ENCODE measurements at places on chromosomes 6 and 20. TPM values are rescaled to one million over a fixed set of nuclear protein-coding genes. Genes with fewer than 3 reads are reported as not detected.

- H3K4me1 ChIP-seq: no peaks in the 10 kb centered on the region
- no peaks in the 10 kb centered on the region for H3K36me3 ChIP-seq
- H3K27ac ChIP-seq: no peak overlapping the region
- no peak for ATAC-seq
- H3K4me3 ChIP-seq: no peak overlapping the region
These were observed 6.5 kb upstream of the SLC22A16 start for GRCh38 chr6:110482774-110483400.

DNA sequence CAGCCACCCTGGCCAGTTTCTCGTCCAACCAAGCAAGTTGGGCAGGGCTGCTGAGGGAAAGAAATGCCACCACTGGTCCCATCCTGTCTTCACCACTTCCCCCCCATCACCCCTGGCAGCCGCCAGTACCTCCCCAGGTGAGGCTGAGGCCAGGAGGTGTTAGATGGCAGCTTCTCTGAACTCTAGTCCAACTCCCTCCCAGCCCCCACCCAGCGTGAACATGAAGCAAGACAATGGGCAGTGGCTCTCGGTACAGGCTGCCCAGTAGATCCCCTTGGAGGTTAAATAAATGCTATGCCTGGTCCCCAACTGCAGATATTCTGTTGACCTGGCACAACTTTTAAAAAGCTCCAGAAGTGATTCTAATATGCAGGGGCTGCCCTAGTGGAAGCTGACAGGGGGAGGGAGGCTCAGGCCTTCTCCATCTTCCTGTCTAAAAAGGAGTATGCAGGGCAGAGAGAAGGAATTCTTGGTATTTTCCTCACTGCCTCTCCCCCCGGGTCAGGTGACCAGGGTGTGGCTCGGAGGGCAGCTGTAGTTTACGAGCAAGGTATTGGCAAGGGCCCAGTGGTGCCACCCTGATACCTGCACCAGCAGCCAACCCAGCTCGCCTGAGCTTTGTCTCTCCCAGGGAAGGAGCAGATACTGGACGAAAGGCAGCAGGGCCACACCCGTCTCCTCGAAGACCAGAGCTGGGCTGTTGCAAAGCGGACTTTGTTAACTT, 25.7 kb downstream of the KCNK5 start:
- H3K4me3 ChIP-seq: no peak overlapping the region
- no peak for ATAC-seq
- H3K27me3 ChIP-seq: no peaks in the 10 kb centered on the region
- H3K4me1 ChIP-seq: peaks cover 3% of the 10 kb centered on the region
- no peaks in the 10 kb centered on the region for H3K36me3 ChIP-seq

The CPNE5 gene
- 2.2 TPM for total RNA-seq

DNA sequence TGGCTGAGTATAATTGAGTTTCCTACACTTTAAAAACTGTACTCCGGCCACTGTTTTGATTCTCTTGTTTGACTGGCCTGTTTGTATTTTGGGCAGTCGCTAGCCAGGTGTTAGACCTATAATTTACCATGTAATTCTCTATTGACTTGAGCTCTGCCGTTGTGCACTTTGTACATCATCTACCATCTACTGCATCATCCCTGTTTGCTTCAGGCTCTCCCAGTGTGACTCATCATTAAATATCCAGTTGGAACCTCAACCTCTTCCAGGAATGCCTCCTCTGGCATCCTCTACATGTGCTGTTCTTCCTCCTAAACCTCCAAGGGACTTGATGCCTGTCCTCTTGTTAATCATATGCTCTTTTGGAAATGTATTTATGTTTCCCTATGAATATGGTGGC, 72.3 kb downstream of the FARS2 start:
- no peak overlapping the region for H3K4me3 ChIP-seq
- no peak overlapping the region for H3K27ac ChIP-seq
- ATAC-seq: no peak
- H3K4me1 ChIP-seq: peaks cover 24% of the 10 kb centered on the region

DNA sequence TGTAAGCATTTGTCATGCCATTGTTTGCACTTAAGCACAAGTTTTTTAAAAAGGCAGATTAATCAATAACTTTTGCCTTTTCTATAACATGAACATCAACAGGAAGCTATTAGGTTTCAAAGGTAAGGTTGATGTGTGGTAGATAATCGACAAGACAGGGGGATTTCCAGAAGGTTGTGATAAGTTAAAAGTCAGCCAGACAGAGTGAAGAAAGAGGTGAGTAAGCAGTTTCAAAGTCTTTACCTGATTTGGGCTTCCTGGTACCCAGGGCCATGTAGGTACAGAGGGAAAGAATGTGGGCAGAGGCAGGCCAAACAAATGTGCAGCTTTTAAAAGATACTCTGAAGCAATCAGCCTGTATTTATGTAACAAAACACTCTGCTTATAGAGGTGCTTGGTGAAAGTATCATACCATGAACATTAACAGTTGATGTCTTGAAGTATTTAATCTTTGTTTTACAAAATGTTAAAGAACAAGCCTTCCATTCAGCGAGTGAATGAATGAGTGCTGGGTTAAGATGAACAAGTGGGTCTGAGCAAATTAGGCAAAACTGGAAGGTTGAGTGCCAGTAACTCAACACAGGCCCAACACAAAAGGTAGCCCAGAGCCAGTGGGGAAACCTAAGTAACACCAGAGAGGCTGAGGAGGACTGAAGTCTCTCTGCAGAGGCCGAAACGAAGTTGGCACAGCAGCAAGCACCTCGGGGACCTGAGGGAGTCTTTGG, 60.2 kb downstream of the LRRC1 start:
- no peaks in the 10 kb centered on the region for H3K36me3 ChIP-seq
- ATAC-seq: peak; percentile 95
- H3K4me1 ChIP-seq: peaks cover 12% of the 10 kb centered on the region
- peak overlapping the region; percentile 78 for H3K27ac ChIP-seq
- H3K4me3 ChIP-seq: peak overlapping the region; percentile 25
- H3K27me3 ChIP-seq: no peaks in the 10 kb centered on the region

DNA sequence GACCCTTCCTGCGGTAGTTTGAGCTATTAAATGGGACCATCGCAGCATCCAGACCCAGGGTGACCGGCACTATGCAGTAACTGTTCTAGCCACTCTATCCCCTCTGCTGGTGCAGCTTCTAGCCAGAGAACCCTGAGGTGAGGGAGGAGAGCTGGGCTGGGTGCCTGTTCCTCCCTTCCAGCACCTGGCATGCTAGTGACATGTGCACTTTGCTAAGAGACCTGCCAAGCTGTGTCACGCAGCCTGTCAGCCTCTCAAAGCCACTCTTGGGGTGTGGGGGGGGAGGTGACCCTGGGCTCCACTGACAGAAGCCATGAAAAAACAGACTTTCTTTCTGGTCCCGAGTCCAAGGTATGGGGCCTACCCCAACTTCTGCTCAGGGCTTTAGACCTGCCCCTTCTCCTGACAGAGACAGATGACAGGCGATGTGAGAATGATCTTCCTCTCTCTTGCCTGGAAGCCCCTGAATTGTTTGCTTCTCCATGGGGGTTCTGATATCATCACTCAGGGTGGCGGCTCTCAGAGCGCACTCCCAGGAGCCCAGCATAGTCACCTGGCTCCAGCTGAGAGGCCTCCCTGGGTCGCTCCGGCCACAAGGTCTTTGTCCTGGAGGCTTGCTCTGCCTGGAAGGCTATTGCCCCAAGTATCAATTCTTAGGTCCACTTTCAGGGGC, 47.2 kb upstream of the MLN start:
- no peak for ATAC-seq
- no peak overlapping the region for H3K4me3 ChIP-seq
- peaks cover 18% of the 10 kb centered on the region for H3K27me3 ChIP-seq
- no peak overlapping the region for H3K27ac ChIP-seq
- no peaks in the 10 kb centered on the region for H3K36me3 ChIP-seq

DNA sequence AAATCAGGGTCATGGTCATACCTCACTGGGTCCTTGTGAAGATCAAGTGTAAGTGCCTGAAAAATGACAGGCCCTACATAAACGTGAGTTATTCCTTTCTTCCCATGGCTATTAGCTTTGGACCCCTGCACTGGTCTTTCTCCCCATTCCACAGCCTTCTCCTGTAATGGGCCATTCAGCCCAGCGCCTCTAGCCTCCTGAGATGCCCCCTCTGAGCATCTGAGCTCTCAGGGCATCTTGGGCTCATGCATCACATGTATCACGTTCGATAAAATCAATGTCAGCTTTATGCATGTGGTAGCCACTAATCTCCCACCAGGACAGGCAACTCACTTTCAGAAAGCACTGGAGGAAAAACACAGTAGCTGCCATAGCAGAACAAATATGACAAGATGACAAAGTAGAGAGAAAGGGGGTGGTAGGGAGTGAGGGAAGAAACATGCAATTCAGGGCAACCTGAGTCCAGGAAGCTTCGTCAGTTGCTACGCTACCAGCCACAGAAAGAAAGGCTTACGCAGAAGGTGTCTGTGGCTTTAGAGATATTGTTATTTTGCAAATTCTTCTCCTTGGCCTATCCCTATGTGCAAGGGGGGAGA, 498.8 kb downstream of the PTPRT start:
- no peaks in the 10 kb centered on the region for H3K36me3 ChIP-seq
- H3K4me3 ChIP-seq: no peak overlapping the region
- H3K27me3 ChIP-seq: peaks cover 3% of the 10 kb centered on the region
- ATAC-seq: no peak
- H3K4me1 ChIP-seq: no peaks in the 10 kb centered on the region
- no peak overlapping the region for H3K27ac ChIP-seq

DNA sequence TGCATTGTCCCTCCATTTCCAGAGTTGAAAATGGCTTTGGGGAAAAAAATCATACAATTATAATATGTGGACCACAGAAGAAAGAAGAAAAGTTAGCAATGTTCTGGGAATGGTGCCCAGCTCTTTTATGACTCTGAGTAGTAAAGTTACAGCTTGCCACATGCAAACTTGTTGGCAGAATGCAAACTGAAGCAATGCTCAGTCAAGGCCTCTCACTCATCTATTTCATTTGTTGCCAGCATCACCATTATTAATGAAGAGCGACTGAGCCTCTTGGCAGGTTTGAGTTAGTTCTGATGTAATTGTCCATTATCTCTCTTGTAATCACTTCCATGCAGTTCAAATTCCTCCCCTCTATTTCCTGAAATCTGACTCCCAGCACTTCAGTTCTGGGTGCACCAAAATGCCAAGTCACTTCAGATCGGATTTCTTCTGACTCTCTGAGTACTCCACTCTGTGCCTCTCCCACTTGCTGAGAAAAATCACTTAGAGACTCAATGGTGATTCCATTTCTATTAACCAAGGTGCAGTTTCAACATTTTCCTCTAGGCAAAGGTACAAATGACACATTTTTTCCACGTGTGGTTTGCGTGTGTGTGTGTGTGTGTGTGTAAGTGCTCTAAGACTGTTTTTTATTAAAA, 154.4 kb upstream of the STMND1 start:
- H3K36me3 ChIP-seq: no peaks in the 10 kb centered on the region
- H3K4me1 ChIP-seq: peaks cover 17% of the 10 kb centered on the region
- H3K4me3 ChIP-seq: no peak overlapping the region
- no peak for ATAC-seq

The GATA5 gene
- total RNA-seq: not detected

Data from activated T-helper 17 cell treated with anti-CD3 and anti-CD28 coated beads, Interleukin-2, amount 50 U/mL, for 72 hours (primary cell).